Activated CD4-positive, alpha-beta T cell treated with anti-CD3 and anti-CD28 coated beads, Interleukin-2, amount 10 ng/mL, durations not matched to agents 7 days and 5 days (primary cell): ENCODE measurements at places on chromosomes 11 and 22. TPM values are rescaled to one million over a fixed set of nuclear protein-coding genes. Genes with fewer than 3 reads are reported as not detected.

DNA sequence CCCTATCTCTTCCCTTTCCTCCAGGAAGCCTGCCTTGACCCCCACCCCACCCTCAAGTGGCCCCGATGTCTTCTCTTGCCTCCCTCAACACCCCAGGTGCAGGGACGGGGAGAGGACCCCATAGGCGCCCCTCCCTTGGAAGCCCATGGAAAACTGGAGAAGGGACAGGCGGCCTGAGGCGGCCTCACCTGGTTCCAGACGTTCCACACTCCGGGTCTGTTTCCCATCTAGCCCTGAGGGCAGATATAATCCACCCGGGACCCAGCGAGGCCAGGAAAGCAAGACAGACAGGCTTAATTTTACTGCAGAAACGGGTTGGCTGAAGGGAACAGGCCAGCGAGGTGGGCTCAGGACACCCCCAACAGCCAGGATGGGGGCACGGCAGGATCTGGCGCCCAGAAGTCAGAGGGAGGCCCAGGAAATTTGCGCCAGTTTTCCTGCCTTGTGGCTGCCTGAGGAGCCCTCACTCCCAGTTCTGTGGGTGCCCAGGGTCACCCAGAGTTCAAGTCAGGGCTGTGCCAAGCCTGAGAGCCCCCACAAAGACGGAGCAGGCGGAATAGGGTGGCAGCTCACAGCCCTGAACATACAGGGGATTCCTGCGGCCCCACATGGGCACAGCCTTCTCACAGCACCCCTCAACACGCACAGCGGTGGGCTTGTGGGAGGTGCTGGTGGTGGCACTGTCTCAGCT lies 3.0 kb upstream of the SIGIRR start:
- DNase-seq, result no peak

DNA sequence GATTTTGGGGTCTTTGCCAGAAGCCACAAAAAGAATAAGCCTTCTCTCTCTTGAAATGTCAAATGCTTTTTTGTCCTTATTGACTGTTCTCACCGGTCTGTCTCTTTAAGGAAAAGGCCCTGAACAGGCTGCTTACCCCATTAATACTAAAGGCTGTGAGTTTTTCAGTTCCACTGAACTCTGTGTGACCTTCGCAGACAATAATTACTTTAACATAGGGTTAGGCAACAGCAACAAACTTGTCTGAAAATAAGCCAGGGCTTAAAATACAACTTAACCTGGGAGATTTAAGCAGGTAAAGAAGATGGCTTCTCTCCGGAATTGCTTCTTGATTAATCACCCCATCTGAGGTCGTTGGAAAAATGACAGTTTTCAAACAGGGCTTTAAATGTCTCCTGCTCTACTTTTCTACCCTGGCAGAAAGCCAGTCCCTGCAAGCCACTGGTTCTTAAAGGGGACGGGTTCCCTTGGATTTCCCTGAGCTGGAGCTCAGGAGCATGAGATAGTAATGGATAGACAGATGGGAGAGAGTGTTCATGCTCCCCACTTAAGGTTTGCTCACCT lies 69.4 kb downstream of the ARL14EP start:
- DNase-seq, result no peak

DNA sequence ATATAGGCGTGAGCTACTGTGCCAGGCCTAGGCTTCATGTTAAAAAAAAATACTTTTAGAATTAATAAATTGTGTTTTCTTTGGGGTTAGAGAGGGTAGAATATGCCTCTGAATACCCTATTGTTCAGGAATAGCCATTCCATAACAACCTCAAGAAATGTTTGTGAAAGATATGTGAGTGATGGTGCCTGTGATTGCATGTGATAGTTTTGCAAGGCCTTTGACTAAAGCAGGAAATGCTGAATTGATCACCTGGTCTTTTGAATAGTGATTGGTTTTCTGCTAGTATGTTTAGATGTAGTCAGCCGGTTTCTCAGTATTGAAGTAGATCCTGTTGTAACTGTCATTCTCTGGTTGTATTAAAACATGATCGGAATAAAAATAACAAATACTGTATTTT lies 73.4 kb downstream of the UVRAG start:
- DNase-seq, result no peak

GRCh38 chr11:363948-364761 lies 5.1 kb upstream of the B4GALNT4 start:
- peak; percentile 64 for DNase-seq

The OR10D3 gene
- not detected for total RNA-seq
